ENCODE measurements at places on chromosomes 5 and 9. TPM values are rescaled to one million over a fixed set of nuclear protein-coding genes. Genes with fewer than 3 reads are reported as not detected.
A peak's percentile ranks its signal among the peaks of the same experiment; 100 is the strongest.

GRCh38 chr9:135711391-135711790, 9.4 kb downstream of the KCNT1 start:
- DNase-seq, result no peak

The FBXW11 gene
- total RNA-seq, result 28.8 TPM

The LRRC19 gene
- not detected for total RNA-seq

The C5 gene
- total RNA-seq, result 0.50 TPM

DNA sequence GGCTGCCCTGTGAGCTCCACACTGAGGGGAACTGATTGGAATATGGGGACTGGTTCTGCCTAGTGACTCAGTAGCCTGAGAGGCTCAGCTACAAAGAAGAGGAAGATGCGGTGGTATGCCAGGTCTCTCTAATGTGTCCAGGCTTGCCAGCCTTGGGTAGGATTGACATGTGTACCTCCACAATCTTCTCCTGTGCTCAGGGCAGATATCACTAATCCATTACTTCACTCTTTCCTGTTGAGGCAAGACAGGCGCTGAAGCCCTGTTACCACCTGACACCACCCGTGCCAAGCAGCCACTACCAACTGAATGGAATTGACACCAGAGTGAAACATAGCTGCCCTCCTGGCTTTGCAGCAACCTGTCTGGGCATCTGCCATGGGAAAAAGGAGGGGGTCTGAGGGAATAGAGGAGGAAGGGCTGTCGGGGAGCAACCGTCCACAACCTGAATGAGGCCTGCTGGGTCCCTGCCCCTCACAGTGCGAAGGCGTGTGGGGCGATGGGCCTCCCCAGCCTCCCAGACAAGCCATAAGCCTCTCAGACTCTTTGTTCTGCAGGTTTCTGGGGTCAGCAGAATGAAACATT, 114.7 kb upstream of the CXCL14 start:
- DNase-seq, result no peak

GRCh38 chr9:134393582-134394280, 67.5 kb downstream of the RXRA start:
- DNase-seq, result peak; percentile 52

DNA sequence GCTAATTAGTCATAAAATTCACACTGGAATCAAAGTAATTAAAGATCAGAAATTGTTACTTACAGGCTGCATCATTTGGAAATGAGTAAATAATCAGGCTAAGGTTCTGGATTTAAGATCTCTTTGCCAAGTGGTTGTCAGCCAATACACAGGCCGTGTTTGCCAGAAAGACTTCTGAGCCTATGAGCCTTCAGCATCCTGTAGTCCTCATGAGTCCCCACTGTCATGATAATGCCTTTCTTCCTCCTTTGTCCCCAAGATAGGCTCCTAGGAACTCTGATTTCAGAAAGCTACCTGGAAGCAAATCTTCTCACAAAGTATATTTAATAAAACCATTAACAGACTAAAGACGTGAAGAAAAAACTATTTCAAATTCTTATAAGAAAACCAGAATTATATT, 810.5 kb downstream of the DNAH5 start:
- no peak for DNase-seq

GRCh38 chr5:107085572-107085971, 585.2 kb downstream of the EFNA5 start:
- DNase-seq, result no peak

The CCNO gene
- not detected for total RNA-seq

GRCh38 chr5:16916262-16916878, 19.7 kb downstream of the MYO10 start:
- no peak for DNase-seq

DNA sequence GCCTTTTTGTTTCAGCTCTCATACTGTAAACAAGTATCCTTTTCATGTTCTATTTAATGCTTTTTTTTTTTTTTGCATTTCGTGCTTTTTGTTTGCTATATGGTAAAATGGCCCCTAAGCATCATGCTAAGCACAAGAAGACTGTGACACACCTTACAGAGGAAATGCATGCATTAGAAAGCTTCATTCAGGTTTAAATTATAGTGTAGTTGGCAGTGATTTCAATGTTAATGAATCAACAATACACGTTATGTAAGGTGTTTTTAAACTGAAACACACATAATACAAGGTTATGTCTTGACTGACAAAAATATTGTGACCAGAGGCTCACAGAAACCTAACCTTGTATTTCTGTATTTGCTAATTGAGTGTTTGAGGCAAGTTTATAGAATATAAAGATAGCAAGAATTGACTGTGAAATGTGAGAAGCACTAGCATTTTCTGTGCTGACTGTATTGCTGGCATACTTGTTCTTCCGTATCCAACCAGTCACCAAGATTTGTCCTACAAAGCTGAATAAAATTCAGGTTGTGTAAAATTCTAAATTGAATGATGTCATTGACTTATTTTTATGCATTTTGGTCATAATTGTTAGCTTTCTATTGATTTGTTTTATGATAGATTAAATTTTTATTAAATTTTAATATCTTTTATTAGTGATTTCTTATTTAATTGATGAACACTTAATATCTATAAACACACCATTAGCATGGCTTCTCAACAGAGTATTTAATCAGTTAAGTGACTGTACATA, 4.1 kb downstream of the CFAP95 start:
- DNase-seq, result no peak

The SLC24A2 gene
- total RNA-seq, result not detected

The MPDZ gene
- not detected for total RNA-seq

- DNase-seq, result no peak
These were observed 5.8 kb upstream of the C5orf52 start for GRCh38 chr5:157665467-157666070.

The TRAF1 gene
- 61.7 TPM for total RNA-seq

DNA sequence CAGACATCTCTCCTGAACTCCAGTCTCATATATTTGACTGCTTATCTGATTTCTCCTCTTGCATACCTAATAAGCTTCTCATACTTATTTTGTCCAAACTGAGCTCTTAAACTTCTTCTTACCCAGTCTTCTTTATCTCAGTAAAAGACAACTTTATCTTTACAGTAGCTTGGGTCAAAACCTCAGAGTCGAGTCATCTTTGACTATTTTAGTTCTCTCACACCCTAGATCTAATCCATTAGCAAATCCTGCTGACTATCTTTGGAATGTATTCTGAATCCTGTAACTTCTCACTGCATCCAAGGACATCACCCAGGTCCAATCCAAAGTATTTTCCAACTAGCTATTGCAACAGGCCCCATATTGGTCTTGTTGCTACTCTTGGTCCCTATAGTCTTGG, 11.8 kb upstream of the JAK2 start:
- DNase-seq, result no peak

GRCh38 chr5:78633700-78634099, 14.9 kb downstream of the LHFPL2 start:
- DNase-seq, result no peak

The C1QTNF3 gene
- 3.3 TPM for total RNA-seq

DNA sequence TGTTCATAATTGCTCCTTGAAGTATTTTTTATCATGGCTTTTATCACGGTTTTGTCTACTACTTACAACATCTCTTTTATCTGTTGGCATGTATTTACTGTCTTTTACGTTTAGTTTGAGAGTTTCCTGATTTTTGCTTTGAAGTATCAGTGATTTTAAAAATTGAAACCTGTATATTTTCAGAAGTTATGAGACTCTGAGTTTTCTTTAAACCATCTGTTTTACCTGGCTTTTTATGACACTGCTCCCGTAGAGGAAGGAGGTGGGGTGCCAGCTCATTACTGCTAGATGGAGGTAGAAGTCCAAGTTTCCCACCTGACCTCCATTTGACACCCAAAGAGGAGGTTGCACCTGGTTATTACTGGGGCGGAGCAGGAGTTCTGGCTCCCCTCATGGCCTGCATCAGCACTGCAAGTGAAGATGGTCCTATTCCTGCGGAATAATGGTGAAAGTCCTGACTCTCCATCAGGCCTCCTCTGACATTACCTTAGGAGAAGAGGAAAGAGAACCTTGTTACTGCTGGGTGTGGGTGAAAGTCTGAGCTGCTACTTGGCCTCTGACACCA, 10.0 kb upstream of the ZNF131 start:
- no peak for DNase-seq

DNA sequence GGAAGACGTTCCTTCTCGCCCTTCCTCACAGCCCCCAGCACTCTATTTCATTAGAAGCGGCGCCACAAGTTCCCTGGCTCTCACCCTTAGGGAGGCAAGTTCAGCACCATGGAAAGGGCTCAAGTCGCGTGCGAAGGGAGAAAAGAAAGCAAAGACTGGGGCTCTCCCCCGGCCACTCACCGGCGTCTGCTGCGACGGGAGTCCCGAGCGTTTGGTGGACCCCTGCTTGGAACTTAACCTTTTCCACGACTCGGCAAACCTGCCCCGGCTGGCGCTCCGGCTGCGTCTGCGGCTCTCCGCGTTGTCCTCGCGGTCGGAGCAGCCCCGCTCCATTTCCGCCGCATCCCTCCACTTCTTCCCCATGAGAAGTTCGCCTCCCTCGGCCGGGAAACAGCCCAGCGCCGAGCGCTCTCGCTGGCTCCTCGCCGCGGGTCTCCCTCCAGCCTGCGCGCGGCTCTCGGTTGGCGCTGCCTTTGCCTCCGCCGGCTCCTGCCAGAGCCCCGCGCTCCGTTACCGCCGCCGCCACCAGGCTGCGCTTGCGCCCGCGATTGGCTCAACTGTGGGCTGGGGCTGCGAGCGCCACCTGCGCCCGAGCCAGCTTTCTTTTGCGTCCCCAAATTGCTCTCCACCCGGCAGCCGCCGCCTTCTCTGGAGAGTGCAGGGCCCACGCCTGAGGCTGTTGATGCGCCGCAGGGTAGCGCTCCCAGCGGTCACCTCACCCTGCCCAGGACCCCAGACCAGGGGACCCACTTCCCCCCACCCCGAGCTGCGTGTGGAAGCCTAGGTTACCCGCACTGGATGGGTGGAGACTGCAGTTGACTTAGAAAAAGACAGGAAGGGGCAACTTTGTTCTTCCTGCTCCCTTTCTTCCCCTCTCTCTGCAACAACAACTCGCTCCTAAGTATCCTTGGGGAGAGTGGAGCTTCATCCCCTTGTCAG, 321.6 kb downstream of the CEMIP2 start:
- no peak for DNase-seq
